ENCODE measurements at places on chromosomes 12 and 14.

- DNase-seq: no peak
Measured at GRCh38 chr12:64673490-64674169, 63.3 kb downstream of the RASSF3 start.

GRCh38 chr12:96503976-96504375, 14.6 kb downstream of the CFAP54 start:
- DNase-seq: no peak

- DNase-seq: no peak
Measured at GRCh38 chr12:127268706-127269425, 998.1 kb upstream of the TMEM132C start.

DNA sequence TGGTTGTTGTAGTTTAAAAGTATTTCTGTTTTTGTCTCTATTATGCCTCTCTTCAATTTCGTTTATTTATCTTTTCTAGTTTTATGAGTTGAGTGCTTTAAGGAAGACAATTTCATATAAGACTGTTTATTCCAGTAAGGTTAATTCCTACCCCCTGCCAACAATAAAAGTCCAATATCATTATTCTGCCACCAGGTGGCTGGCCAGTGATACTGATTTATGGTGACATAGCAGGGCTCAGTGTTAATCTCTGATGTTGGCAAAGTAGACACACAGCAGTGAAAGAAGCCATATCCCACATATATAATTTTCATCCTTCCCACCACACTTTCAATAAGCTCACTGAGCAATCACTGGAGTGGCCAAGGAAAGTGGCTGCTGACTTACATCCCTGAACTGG, 69.0 kb upstream of the BMP4 start:
- DNase-seq: no peak

DNA sequence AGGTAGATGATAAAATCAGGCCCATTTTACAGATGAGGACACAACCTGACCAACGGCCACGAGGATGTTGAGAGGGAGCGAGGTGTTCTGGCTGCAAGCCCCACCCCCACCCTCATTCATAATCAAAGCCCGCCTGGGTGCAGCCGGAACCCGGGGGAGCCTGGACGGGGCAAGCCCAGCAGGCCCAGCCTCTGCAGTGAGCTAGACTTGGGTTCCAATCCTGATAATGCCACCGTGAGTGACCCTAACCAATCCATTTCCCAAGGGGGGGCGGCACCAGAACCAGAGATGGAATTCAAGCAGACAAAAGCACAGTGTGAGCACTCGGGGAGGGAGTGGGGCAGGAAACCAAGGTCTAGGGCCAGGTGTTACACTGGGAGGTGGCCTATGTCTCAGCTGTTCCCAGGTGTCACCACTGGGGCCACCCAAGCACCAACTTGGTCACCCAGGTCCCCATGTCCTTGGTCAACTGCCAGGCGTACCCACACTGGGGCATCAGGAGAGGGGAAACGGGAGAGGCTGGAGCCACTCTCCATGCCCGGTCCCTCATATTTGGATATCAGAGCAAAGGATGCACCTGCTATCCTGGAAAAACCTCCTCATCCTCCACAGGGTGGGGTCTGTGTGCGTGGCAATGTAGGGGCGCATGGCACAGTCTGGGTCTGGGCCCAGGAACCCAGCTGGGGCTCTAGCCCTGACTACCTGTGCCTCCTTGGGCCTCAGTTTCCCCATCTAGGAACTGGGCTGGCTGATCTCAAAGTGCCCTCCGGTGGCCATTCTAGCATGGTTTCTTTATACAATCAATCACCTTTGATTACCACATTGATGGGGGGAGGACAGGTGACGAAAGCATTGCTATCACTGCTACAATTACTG, 58.4 kb downstream of the FAM222A start:
- no peak for DNase-seq

- no peak for DNase-seq
Measured at GRCh38 chr12:88630561-88630960, 50.3 kb upstream of the KITLG start.

DNA sequence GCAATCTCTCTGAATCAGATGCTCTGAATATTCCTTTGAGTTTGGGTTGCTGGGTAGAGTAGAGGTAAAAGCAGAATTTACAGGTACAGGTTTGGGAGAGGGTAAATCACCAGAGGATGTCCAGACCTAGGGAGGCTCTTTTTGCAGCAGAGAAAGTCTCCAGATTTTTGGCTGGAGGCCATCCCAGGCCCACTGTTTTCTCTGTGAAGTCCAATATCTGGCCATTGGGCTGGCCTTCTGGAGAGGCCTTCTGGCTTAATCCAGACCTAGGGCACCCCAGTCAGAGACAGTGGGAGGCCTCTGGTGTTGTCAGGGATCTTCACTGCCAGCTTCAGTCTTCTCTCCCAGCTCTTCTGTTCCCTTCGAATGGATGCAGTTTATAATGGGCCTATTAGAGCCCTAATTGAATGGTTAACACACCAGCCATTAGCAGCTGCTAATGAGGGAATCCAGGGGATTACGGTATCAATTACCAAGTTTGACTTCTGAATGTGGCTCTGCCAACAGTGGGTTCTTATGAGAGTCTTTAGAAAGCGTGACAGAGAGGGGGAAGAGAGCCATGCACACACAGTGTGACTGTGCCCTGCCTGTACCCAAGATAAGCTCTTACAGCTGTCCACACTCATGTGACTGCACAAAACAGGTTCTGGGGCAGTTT, 183.1 kb downstream of the EMP1 start:
- no peak for DNase-seq

DNA sequence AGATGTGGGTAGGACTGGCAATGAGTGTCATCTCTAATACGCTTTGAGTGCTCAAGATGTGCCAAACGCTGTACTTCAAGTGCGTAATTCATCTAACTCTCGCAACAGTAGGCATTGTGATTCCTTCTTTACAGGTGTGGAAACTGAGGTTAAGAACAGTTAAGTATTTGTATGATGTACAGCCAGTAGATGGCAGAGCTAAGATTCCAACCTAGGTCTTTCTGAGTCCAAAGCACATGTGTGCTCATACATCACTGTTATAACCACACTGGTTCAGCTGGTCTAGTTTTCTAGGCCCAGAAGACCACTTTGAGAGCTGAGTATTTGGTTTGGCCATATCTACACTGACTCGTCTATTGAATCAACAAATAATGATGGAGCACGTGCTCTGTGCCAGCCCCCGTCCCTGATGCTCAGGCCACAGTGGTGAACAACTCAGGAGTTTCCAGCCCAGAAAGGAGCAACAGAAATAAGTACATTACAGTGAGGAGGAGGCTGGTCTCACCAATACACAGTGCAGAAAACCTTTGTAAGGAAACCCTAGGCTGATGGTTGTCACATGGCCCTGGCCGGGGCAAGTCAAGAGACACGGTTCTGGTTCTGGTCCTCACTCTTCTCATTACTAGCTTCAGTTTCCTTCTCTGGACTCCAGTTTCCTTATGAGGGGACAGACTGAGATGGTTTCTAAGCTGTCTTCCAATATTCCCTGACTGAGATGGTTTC, 69.3 kb upstream of the SCN8A start:
- DNase-seq: no peak

DNA sequence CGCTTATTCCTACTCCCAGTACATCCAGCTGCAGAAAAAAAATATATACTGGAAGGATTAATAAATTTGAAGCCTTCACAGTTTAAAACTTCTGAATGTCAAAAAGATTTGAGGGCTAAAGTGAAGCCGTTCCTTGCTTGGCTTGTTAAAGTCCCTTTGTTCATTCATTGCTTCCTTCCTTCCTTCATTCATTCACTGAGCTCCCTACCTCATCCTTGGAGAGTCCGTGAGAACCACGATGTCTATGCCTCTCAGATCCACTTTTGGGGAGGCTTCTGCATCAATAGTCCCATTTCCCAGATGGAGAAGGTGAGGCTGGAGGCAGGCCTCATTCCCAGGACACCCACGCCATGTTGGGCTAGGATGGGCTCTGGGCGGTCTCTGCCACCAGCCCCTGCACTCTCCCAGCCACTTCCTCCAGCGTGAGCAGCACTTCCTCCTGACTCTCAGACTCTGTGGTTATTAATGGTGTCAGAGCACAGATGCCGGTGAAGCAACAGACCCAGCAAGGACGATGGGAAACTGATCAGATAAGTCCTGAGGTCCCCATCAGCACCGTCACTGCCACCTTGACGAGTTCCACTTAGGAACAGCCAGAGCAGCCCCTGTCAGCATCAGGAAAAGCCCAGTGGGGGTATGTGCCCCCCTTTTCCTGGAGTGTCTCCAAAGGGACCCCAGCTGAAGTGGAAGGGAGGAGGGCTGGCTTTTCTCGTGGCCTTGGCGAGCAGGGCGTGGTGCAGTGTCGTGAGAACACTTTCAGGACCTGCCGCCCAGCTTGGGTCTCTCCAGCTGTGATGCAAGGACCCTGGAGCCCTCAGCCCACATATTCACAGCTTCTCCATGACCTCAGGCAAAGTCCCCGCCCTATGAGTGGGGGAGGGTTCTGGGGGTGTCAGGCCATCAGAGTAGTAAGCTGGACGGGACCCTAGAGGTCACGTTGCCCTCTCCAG, 21.2 kb downstream of the ASB2 start:
- DNase-seq: no peak

DNA sequence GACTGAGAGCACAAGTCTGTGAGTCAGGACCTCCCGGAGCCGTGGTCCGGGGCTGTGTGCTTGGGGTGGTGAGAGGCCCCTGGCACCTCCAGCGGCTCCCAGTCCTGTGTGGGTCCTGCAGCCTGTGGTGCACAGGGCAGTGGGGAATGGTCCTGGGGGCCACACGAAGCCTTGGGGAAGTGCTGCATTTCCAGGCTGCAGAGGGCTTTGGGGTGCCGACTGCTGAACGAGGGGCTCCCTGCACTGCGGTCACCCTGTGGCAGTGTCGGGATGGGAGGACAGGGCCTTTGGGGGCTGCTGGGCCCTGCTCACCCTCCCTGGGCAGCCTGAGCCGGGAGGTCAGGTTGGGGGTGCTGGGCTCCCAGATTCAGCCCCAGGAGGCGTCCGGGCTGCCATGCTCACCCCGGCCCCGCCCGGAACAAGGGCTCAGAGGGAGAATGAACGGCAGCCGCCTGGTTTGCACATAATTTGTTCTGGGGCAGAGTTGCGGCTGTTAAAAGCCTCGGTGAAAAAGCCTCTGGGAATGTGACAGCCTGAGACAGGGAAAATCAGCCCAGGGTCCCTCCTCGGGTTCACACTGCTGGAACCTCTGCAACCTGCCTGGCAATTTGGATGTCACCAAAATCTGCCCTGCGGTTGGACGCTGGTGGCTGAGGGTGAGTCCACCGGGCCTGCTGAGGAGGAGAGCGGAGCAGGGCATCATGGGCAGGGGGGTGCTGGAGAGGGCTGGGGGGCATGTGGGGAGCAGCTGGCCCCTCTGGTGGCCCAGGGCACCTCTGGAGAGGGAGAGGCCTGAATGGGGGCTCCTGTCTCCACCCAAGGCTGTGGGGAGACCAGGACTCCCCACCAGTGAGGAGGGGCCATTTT, 109.2 kb downstream of the KIF26A start:
- DNase-seq: no peak

DNA sequence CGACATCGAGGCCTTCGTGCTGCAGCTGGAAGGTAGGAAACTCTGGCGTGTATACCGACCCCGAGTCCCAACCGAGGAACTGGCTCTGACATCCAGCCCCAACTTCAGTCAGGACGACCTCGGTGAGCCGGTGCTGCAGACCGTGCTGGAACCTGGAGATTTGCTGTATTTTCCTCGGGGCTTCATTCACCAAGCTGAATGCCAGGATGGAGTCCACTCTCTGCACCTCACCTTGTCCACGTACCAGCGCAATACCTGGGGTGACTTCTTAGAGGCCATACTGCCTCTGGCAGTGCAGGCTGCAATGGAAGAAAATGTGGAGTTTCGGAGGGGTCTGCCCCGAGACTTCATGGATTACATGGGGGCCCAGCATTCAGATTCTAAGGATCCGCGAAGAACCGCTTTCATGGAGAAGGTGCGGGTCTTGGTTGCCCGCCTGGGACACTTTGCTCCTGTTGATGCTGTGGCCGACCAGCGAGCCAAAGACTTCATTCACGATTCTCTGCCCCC, 1.4 kb downstream of the RIOX1 start:
- DNase-seq: no peak

DNA sequence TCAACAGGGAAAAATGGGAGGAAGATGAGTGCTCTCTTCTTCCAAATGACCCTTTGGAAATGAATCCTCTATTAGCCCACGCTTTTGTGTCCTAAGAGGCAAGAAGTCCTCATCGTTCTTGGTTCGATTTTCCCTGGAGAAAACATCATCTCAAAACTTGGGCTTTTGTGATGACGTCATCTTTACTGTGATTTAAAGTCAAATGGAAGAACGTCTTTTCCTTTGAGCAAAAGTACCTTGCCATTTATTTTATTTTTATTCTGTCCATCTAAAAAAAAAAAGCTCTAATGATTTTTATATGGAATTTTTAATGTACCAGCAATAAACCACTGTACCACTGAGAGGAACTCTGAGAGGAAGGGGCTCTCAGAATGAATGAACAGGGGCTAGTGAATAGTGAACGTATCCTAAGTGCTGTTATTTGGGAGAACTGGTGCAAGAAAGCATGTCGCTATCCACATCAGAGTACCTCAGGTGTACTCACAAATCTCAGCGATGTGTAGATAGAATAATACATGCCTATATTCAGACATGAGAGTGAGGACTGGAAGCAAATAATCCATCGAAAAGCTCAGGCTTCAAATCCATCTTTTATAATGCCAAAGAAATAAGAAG, 124.8 kb downstream of the HMGA2 start:
- no peak for DNase-seq

DNA sequence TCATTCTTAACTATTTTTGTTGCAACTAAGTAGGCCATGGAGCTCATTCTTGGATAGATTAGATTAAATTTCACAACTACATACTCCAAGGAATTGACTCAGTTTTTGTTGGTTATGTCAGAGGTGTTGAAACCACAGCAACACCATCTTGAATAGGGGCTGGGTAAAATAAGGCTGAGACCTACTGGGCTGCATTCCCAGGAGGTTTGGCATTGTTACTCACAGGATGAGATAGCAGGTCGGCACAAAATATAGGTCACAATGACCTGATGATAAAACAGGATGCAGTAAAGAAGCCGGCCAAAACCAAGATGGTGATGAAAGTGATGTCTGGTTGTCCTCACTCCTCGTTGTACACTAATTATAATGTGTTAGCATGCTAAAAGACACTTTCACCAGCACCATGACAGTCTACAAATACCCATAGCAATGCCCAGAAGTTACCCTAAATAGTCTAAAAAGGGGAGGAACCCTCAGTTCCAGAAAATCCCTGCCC, 20.9 kb downstream of the DMAC2L start:
- DNase-seq: no peak
